ENCODE measurements at places on chromosomes 2 and 18. TPM values are rescaled to one million over a fixed set of nuclear protein-coding genes. Genes with fewer than 3 reads are reported as not detected.

- no peak for DNase-seq
Measured at GRCh38 chr2:136016836-136017235, 31.4 kb upstream of the DARS1 start.

GRCh38 chr2:238945433-238946150 lies 97.7 kb downstream of the TWIST2 start:
- DNase-seq, result peak; percentile 38

DNA sequence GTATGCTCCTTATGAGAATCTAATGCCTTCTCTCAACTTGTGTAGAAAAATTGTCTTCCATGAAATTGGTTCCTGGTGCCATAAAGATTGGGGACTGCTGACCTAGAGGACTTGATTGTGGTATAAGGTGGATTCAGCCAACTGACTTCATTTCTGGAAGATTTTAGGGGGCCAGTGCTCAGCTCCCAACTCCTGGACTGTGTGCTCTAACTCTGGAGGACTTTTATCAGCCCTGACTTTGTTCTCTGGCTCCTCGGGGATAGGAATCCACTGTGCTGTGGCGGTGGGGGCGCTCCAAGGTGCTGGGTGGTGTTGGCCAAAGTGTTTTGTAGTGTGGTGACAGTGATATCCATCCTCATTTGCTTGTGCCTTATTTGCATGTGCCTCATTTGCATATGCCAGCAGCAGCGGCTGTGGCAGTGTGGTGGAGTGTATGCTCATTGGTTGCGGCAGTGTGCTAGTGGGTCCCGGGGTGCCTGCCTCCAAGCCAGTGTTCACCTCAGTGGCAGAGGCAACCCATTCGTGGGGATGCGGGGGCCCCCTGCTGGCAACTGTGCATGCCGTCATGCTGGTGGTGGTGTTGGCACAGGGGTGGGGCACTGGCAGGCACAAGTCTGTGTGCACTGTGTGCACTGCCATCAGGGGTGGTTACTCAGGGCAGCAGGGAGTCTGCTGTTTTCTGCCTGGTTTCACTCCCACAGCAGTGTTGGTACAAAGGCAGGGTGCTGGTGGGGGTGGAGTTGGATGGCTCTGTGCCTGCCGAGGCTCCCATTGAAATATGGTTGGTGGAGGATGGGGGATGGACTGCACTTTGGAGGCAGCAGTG lies 19.6 kb downstream of the EHBP1 start:
- no peak for DNase-seq

- no peak for DNase-seq
Measured at GRCh38 chr2:231152800-231153557, 28.1 kb upstream of the HTR2B start.

DNA sequence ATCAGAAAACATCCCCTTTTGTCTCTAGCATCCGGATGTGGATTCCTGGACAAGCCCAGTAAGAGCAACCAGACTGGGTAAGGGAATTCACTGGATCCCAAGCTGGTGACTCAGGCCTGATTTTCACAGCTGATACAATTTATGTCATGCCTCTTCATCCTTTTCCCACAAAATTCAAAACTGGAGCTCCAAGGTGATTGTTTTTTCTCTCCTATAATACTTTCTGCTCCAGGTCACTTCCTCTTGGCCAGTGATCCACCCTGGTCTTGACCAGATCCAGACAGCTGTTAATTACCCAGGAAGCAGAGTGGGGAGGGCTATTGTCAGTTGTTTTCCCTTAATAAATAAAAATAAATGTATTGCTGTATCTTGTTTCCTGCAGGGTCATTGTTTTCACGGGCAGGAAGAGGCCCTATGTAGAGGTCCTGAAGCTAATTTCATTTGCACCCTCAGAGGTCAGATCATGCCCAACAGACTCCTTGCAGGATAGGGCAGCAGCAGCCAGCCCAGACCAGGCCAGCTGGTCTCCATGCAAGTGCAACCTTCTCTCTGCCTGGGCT lies 57.6 kb downstream of the EVA1A start:
- DNase-seq, result no peak

DNA sequence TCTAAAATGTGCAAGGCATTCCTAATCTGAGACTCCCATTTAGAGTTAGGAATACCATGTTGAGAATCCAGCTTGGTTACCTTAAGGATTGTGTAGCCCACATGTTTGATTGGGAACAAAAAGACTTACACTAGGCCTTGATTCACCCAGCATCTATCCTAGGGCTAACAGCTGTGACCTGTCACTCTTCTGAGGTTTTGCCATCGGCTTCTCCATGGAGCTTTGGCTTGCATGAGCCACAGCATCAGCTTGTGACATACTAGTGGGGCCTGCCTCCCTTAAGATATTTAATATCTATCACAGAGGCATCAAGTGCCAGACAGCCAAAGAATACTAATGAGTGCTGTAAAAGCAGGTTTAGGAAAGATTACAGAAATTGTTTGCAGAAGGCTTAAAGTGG lies 241.3 kb upstream of the UBE2E3 start:
- DNase-seq, result no peak

- DNase-seq, result no peak
Measured at GRCh38 chr2:46050027-46050426, 247.2 kb upstream of the EPAS1 start.

Gene MBD5
- 51.1 TPM for total RNA-seq

DNA sequence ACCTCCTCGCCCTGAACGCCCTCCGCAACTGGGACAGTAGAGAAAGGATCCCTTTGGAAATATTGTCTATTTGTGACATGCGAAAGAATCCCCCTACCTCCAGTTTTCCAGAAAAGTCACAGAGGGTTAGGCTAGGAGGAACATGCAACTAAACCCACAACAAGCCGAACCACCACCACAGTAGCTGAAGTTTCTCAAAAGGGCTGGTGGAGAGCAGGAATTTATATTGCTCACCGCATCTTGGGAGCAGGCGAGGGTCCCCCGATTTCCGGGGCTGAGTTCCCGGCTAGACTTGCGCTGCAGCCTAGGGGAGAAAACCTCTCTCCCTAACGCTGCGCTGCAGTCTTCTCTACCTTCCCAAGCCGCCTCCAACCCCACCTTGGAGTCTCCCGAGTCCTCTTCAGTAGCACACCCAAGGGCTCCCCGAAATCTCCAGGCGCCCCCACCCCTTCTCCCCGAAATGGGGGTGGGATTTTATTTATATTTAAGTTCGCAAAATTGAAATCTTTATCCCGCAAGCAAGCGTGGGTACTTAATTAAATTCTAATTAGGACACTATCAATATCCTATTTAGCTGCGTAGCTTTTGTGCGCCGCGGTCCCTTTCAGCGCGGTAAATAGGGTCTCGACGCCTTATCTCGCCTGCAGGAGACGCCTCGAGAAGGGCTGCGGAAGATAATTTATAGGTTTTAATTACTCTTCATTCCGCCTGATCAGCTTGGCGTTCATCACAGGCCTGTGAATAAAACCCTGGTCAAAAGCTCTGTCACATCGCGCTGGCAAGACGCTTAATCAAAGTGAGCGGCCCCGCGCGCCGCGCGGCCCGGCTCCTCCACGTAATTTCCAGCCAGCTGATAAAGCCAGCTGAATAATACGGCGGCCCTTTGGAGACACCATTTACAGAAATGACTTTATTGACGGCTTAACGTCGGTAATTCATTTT lies 2.0 kb upstream of the EN1 start:
- no peak for DNase-seq

- no peak for DNase-seq
Measured at GRCh38 chr2:106208874-106209273, 14.8 kb upstream of the UXS1 start.

Gene CHN1
- 58.7 TPM for total RNA-seq

Gene PRSS56
- total RNA-seq, result 52.4 TPM

- no peak for DNase-seq
Measured at GRCh38 chr2:148764815-148765214, 110.2 kb upstream of the KIF5C start.

GRCh38 chr2:20145497-20146193 lies 79.3 kb downstream of the SDC1 start:
- no peak for DNase-seq

Gene R3HDM1
- total RNA-seq, result 63.0 TPM

Gene SLC9A4
- total RNA-seq, result not detected

DNA sequence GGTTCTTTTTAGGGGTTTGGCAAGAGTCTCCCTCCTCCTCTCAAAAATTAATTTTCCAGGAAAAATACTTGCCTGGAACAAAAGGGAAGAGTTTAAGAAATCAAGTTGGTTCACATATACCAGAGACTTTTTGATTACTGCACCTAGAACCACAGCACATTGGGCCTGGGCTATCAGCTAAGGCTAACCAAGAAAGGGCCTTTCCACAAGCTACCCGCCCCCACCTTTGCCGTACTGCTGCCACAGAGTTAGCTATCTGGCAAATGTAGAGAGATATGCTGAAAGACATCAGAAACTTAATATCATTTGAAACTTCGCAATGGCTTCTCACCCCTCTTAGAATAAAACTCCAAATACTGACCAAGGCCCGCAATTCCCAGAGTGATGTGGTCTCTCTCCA lies 76.9 kb downstream of the AAK1 start:
- no peak for DNase-seq

DNA sequence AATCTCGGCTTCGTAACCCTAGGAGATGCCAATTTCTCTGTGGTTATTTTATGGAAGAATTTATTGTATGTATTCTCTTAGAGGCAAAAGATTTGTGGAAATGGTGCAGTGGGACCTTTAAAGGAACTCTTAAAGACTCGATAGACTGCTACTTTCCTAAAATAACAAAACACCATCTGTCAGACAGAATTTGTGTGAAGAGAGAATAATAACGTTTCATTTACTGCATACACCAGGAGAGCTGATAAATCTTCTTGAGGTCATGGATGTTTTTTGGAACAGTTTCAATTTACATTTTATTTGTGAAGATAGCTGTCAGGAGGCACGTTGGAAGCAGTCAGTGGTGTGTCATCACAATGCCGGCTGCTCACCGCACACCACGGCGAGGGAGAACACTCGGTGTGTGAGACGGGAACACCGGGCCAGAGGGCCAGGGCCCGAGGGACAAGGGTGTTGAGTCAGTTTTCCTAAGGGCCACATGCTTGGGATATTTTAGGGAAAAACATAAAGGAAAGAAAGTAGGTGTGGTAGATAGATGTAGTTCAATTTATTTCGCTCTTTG lies 1681.0 kb upstream of the DDX18 start:
- no peak for DNase-seq

Gene NEU4
- 0.14 TPM for total RNA-seq

- no peak for DNase-seq
Measured at GRCh38 chr18:52408800-52409302, 68.9 kb downstream of the DCC start.

DNA sequence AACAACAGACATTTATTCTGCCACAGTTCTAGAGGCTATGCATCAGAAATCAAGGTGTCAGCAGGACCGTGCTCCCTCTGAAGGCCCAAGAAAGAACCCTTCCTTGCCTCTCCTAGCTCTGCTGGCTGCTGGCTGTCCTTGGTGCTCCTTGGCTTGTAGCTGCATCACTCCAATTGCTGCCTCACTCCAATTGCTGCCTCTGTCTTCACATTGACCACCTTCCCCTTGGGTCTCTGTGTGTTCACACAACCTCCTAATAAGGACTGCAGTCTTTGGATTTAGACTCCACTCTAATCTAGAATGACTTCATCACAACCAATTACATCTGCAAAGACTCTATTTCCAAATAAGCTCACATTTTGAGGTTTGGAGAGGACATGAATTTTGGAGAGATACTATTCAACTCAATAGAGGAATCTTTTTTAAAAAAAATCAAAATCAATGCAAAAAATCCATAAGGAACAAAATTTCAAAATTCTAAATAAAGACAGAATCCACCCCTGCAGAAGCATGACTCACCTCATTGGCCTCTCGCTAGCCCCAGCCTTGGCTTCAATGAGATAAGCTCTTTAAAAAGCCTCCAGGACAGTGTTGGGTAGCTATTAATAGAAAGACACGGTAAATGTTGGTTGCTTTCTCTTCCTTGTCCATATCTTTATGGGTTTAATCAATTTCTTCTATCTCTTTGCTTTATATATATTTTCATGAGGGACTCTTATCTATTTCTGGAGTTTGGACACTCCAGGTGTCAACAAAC lies 267.6 kb upstream of the MGAT5 start:
- no peak for DNase-seq

Gene TPGS2
- 175 TPM for total RNA-seq

Gene KIF5C
- 63.3 TPM for total RNA-seq

Gene NT5DC4
- total RNA-seq, result not detected

DNA sequence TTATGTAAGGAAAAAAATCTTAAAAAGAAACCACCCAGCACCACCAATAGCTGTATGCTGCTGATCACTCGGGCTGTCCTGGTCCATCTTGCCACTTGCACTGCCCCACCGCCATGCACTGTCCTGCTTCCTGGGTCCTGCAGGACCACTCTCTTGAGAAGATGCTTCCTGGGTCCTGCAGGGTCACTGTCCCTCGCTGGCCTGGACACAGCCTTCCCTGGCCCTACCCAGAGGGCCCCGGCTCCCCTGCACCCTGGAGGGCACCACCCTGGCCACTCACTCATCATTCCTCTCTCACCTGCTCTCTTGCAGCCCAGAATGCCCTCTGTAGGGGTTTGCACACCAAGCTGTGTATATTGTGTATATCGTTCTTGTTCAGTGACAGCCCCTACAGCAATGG lies 2.4 kb upstream of the OTOS start:
- no peak for DNase-seq

DNA sequence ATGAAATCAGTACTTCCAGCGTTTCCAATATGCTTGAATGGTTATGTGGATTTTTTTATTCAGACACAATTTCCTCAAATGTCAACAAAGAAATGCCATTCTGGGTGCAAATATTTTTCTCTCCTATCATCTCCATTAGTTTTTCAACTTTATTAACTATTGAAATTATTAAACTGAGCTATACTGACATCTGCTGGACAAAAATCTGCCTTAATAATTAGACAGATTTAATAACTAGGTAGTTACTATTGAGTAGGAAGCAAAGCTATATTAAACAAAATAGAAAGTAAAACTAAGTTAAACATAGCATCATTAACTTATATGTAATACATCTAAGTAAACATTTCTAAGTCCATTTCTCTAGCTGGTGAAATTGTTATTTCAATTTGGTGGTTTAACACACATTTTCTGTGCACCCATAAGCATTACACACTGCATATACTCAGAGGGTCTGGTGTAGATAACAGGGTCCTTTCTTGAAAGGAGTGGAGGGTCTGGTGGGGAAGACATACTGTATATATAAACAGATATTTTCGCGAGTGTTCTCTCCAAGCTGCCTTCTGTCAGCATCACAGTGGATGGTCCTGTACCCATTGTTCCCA lies 77.0 kb downstream of the LANCL1 start:
- DNase-seq, result no peak

DNA sequence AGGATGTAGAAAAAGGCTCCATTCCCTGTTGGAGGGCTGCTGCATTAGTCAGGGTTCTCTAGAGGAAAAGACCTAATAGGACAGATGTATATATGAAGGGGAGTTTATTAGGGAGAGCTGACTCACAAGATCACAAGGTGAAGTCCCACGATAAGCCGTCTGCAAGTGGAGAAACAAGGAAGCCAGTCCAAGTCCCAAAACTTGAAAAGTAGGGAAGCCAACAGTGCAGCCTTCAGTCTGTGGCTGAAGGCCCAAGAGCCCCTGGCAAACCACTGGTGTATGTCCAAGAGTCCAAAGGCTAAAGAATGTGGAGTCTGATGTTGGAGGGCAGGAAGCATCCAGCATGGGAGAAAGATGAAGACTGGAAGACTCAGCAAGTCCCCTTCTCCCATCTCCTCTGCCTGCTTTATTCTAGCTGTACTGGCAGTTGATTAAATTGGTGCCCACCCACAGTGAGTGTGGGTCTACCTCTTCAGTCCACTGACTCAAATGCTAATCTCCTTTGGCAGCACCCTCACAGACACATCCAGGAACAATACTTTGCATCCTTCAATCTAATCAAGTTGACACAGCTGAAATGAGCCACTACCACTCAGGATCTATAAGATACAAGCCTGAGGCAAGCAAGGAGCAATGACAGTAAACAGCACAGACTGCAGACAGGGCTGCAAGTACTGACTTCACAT lies 30.0 kb upstream of the ATG16L1 start:
- no peak for DNase-seq

All from neural crest cell (in vitro differentiated cells).